GM19239 (cell line): ENCODE measurements at places on chromosomes 3 and 15.

DNA sequence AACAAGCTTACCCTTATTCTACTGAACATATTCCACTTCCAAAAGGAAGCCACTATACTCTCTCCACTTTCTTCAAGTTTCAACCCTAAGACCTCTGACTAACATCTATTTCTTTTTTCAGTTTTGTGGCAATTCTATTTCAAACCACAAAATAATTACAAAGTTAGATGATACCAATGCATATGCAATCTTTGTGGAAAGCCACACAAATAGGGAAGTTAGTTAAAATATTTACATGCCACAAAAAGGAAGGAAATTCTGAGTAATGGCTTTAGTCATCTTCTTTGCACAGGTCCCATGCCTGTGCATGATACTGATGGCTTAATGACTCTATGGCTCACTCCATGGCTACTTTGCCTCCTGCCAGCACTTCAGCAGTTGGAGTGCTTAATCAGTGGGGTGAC is 57.0 kb upstream of the MCTP2 start:
- no peak for DNase-seq

GRCh38 chr3:23809294-23809693 is 3.5 kb downstream of the UBE2E1 start:
- no peak for DNase-seq

DNA sequence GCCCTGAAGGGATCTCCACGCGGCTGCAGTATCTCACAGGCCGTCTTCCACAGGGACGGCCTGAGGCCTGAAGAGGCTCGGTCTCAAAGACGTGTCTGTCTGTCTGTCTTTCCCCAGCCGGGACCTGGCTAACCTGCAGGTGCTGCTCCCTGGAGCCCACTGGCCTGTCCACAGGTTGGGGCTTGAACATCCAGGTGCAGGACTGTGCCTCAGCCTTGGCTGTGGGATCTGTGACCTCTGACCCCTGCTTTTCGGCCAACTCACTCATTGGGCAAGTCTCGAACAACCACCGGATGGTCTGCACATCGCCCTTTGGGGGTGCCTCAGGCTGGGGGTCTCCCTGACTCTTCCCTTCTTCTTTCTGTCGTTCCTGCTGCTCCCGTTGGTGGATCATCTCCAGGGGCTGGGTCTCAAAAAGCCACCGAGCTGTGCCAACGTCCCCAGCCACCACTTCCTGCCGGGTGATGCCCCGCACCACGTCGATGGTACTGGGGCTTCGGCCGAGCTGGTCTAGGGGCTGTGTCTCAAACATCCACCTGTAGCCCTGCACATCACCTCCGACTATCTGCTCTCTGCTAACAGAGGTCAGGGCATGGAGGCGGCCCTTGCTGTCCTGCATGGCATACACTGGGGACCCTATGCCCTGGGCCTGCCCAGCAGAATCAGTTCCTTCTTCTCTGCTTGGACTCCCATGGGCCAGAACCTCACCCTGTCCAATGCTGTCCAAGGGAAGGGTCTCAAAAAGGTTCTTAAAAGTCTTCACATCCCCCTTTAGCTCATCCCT is 4.8 kb downstream of the XIRP1 start:
- DNase-seq = no peak

- DNase-seq = no peak
These were observed 11.0 kb downstream of the MRAS start for GRCh38 chr3:138359148-138359918.

GRCh38 chr3:46209746-46210470 is 1.8 kb upstream of the CCR1 start:
- no peak for DNase-seq

- no peak for DNase-seq
These were observed 9.5 kb downstream of the CAV3 start for GRCh38 chr3:8743021-8743601.

DNA sequence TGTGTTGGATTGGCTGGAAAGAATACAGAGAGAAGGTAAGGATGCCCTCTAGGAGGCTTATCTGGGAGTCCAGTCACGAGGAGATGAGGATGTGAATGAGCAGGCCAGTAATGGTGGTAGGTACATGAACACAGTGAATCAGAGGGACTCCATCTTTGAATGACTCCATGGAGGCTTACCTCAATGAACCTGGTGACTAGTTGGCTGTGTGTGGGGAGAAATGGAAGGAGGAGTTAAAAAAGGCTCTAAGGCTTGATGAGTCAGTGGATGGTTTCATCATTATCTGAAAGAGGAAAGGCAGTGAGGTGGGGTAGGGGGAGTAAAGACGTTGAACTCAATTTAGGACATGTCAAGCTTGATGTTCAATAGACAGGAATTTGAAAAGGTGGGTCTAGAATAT is 61.1 kb downstream of the KCNAB1 start:
- no peak for DNase-seq

GRCh38 chr3:7536510-7536909 is 675.6 kb downstream of the GRM7 start:
- DNase-seq = no peak

- DNase-seq = no peak
These were observed 1.1 kb upstream of the PLCH1 start for GRCh38 chr3:155745795-155746550.

DNA sequence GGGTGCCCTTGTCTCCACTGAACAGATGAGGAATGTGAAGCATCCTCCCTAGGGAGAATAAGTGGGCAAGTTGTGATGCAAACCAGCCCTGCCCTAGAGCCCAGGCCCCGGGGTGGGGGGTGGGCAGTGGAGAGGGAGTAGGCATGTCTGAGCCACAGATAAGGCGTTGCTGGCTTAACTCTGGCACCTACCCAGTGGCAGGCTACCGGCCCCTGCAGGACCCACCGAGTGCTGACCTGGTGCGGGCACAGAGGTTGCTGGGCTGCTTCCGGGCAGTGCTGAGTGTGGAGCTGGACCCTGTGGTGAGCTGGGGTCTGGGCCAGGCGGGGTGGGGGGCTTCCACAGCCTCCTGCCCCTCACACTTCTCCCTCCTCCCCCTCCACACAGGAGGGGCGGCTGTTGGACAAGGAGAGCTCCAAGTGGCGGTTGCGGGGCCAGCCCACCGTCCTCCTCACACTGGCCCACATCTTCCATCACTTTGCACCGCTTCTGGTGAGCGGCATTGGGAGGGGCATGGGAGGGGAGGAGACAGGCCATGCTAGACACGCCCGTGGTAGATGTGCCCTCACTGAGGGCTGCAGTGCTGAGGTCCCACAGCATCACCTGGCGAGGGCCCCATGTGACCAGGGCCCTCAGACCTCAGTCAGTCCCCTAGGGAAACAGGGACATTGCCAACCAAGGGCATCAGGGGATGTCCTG is 10.1 kb downstream of the RNF123 start:
- no peak for DNase-seq

GRCh38 chr3:175411946-175412345 is 552.8 kb downstream of the NAALADL2 start:
- no peak for DNase-seq

- no peak for DNase-seq
These were observed 148.6 kb upstream of the MME start for GRCh38 chr3:154931484-154931883.

- DNase-seq = no peak
These were observed 44.5 kb upstream of the MAGEF1 start for GRCh38 chr3:184756151-184757021.

DNA sequence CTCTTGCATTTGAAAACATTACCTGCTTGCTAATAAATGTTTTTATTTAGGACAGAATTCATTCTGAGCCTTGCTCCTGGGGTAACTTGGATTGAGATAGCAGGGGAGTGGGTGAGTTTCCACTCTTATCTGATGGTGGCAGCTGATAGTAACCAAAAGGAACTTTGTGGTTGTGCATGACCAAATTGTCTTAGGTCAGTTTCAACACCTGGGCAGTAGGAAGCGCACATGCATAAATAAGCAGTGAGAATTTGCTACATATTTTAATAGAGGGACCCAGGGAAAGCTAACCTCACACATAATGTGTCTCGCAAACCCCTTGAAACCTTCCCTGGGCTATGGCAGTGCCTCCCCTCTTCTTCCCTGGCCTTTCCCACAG is 65.4 kb upstream of the XCR1 start:
- no peak for DNase-seq

DNA sequence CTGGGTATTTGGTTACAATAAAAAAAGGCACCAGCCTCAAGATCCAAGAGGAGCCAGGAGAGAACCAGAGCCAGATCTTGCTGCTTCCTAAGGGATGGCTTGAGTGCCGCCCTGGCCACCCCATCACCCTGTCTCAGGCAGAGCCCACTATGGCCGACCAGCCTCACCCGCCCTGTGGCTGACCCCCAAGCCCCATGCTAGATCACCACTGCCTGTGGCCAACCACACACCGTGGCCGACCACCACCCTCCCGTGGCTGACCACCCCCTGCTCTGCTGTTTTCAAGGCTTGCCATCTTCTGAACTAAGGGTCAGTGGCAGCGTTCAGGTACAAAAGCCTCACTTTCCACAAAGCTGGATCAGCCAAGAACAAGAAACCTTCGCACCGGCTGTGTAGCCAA is 12.0 kb downstream of the CSPG5 start:
- DNase-seq = no peak
